ENCODE measurements at places on chromosomes 7 and 10.

GRCh38 chr7:90923541-90923997, 327.4 kb downstream of the CDK14 start:
- no peak for DNase-seq

DNA sequence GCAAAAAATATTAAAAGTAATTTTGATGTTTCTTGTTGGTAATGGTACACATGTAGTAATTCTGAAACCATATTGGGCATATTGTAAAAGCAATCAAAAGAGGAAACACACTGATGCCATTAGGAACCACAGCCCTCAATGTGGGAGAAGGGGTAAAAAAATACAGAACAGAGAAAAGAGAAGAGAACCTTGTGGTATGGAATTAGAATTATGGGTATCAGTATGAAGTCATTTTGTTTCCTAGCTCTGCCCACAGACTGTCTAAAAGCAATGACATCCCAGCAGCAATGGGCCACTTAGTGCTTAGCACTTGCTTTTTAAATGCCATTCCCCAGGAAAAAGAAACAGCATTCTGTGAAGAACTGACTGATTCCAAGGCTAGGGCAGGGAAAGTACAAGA, 61.5 kb downstream of the CPVL start:
- DNase-seq, result no peak

- DNase-seq, result no peak
Observed at GRCh38 chr10:129850316-129850715, 113.8 kb downstream of the EBF3 start.

DNA sequence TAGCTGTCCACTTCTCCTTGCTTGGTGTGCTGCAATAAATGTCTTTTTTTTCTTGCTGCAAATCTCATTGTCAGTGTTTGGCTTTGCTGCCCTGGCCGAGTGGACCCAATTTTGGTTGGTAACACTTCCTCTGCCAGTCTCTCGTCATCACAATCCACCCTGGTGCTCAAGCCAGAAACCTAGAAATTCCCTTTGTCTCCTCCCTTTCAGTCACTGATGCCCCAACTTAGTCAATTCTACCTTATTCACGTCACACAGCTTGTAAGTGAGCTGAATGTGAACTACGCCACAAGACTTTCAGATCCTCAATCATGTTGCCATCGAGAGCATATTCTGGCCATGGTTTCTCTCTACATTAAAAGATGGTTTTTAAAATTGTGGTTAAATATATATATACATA, 13.0 kb upstream of the FRA10AC1 start:
- no peak for DNase-seq

DNA sequence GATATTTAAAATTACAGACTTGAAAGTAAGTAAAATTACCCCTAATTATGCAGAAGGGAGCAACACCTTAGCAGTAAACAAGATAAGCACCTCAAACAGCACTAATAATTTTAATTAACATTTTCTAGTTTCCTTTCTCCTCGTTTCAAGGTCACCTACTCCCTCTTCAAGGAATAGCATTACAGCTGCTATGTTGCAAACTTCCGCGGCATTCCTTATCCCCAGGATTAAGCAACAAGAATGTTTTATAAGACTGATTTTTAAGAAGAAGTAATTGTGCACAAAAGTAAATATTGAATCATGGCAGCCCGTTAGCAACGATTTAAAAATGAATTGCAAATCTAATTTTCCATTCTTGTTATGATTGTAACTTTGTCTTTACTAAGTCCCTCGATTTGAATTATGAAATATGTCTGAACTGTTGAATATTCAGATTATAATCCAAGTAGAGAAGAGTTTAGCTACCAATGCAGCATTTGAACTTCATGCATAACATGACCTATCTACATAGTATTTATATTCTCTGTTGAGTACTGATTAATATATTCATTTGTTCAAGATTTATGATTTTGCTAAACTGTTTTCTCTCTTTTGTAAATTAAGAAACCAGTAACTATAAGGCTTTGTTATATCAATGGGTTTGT, 593.5 kb upstream of the MGMT start:
- DNase-seq, result no peak

DNA sequence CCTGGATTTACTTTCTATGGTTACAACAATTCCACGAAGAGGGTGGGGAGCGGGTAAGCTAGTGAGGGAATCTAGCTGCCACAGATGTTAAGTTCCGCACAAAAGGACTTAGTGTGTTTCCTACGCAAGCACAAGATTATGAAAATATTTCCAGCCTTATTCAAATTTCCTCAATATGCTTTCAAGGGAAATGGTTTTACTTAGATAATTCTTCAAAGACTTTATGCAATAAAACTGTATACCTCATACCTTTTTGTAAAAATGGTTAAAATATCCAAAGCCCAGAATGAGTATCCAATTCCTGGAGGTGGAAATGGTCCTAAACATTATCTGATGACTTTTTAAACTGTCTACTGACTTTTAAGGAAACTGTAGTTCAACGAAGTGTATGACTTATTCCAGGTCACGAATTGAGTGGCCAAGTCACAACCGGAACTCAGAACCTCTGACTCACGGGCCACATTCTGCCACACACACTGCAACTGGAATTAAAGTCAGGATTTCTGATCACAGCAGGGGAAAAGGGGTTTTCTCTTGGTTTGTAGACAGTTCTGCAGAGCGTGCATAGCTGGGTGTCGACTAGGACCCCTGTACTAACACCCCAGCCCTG, 20.2 kb upstream of the INSIG1 start:
- DNase-seq, result no peak

DNA sequence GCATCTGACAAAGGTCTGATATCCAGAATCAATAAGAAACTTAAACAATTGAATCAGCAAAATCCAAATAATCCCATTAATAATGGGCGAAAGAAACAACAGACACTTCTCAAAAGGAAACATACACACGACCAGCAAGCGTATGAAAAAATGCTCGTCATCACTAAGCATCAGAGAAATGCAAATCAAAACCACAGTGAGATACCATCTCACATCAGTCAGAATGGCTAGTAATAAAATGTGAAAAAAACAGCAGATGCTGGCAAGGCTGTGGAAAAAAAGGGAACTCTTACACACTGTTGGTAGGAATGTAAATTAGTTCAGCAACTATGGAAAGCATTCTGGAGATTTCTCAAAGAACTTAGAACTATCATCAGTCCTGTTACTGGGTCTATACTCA, 496.7 kb downstream of the SH2D4B start:
- DNase-seq, result no peak

DNA sequence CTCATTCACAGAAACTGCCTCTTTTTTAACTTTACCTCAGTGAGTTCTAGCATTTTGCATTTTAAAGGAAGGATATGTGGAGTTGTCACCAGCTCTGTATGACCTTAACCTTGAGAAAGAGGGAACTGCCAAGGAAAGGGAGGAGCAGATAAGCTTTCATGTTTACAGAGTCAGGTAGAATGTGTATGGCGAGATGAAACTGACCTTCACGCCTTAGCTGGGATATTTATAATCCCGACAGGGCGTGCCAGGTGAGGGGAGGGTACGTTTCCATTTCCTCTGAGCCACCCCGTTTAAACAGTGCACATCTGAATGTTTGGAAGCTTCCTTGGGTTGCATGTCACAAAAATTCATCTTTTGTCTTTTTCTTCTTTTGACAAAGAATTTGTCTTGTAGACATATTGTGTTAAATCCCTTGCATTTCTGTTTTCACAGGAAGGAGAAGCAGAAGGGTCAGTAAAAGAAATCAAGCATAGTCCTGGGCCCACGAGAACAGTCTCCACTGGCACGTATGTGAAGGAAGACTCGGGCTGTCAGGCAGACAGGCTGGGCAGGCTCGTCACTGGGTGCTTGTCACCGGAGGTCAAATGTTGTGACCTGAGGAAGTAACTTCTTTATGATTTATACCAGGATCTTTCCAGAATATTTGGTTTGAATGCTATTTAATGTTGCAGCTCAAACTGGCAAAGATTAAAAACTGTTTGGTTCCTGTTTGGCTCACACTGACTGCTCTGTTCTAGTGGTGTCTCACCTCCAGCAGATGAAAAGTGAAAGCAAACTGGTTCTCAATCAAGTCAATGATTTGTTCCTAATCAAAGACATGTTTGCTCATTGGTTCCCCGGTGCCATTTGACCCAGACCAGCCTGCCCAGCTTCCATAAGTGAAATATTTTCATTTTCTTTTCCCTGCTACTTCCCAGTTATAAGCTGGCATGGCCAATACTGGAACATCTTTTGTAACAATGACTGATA, 16.2 kb downstream of the OPTN start:
- no peak for DNase-seq

DNA sequence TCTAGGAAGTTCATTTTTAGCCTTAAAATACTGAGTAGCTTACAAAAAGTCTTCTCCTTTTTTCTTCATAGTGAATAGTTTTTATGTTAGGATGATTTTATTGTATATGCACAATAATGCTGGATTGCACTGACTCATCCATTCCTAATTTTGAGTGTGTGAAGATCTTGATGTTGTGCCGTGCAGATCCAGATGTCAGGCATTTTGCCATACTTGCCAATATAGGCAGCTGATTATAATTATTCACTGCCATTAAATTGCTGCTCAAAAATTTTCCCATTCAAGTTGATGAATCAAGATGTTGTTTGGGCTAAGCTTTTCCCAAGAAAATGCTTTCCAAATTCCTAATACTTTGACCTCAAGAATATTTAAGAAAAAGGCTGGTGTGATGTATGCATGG, 218.3 kb downstream of the AHR start:
- no peak for DNase-seq

DNA sequence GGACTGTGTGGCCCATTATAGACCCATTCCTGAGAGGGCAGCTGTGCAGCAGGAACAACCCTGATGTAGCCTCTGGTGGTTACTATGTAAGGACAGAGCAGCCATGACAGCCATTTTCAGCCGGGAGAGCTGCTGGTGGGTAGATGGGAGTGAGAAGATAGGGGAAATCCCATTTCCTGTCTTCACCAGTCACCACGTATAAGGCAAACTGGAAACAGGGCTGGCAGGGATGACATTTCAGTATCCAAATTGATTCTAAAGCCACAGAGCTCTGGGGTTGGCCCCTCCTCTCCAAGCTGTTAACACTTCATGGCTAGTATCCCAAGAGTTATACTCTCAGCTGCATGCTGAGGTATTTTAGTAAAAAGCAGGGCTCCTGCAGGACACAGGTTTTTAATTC, 15.2 kb upstream of the FZD1 start:
- no peak for DNase-seq

DNA sequence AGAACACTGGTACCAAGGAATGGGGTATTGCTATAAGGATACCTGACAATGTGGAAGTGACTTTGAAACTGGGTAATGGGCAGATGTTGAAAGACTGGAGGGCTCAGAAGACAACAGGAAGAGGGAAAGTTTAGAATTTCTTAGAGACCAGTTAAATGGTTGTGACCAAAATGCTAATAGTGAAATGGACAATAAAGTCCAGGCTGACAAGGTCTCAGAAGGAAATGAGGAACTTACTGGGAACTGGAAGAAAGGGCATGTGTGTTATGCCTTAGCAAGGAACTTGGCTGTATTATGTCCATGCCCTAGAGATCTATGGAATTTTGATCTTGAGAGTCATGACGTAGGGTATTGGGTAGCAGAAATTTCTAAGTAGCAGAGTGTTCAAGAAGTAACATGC, 38.0 kb downstream of the FAM149B1 start:
- DNase-seq, result no peak

DNA sequence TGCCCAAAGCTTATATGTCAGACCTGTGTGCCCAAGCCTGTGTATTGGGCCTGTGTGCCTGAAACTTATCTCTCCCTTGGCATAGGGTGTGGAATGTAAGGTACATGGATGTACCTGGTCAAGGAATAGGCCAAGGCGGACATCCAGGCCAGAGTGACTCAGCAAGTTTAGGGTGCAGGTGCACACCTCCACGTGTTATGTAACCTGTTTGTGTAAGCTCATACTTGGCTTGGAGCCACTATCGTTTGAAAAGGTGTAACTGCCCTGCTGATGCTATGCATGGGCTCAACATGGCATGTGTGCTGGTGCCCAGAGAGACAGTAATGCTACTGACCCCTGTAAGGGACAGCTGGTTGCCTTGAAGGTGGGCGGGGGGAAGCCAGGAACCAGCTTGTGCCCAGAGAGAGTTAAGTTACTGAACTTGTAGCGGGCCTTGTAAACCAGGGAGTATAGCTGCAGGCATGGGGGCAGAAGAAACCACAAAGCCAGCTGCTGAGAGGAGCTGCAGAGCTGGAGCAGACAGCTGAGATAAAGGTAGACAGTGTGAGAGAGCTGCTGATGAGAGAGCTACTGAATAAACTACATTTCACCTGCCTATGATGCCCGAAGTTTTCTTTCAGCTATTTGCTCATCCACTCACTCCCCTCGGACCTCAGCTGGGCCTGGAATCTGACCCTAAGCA, 656.4 kb upstream of the ZWINT start:
- DNase-seq, result no peak

DNA sequence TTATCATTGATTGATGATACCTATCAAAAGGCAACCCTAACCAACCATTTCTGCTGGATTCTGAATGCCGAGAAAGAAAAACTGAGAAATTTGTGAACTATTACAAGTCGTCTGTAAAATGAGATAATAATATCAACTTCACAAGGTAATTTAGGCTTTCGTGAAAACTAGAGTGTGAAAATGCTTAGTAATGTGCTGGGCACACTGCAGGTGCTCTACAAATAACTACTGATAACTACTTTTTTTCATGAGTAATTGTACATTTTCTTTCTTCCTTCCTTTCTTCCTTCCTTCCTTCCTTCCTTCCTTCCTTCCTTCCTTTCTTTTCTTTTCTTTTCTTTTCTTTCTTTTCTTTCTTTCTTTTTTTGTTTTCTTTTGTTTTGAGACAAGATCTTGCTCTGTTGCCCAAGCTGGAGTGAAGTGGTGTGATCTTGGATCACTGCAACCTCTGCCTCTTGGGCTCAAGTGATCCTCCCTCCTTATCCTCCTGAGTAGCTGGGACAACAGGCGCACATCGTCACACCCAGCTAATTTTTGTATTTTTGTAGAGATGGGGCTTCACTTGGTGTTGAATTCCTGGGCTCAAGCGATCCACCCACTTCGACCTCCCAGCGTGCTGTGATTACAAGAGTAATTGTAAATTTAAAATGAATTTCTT, 42.9 kb downstream of the BMPR1A start:
- no peak for DNase-seq

DNA sequence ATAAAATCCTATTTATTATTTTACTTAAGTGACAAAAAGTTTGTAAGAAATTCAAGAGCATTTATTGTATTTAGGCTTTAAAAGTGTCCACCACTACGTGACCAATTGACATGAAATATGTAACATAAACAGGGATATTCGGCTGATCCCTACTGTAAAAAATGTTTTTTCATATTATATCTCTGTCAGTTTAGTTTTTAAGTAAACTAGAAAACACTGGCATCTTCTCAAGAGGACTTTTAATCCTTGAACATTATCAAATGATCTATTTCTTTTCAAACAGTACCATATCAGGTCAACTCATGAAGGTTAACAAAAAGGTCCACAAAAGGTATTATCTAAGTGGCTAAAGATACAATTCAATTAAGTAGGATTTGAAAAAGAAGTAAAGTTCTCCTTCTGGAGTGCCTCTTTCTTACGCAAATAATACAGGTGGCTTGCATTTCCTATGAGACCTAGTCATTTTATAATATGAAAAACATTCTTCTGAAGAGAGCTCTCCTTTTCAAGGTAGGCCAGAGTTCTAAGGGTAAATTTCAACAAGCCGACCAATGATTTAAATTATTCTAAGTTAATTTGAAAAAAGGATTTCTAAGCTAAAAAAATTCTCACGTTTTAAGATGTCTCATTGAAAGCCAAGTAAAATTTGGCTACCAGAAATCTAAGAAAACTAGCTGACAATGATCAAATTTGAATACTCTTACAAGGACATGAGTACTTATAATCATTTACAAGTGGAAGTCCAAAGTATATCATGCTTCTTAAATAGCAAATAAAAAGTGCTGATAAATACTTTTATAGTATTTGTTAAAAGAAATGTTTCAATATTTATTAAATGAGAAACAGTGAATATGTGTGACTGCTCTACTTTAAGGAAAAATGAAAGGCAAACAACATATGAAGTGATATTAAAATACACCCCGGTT, 133.5 kb downstream of the NRBF2 start:
- DNase-seq, result no peak
